Activated T-helper 1 cell treated with anti-CD3 and anti-CD28 coated beads, Interleukin-2, amount 50 U/mL, for 16 hours (primary cell): ENCODE measurements at places on chromosomes 4 and X.

GRCh38 chr4:24884902-24885301, 27.9 kb downstream of the CCDC149 start:
- DNase-seq, result no peak

- no peak for DNase-seq
These were observed 33.9 kb downstream of the CPLX1 start for GRCh38 chr4:791898-792625.

DNA sequence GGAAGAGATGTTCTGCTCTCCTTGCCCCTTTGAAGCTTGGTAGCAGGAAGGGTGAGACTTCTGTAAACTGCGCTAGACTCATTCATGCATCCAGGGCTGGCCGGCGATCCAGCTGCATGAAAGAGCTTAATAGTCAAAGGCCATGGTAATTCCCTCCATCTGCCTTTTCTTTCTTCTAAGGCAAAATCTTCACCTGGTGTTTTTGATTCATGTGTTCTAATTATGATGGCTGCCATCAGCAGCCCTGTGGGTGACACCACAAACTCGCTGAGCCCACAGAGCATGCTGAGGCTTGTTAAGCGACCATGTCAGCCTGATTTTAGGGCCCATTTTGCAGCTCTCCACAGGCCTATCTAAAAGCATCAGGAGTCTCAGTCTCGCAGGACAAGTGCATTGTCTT, 450.1 kb upstream of the TENM3 start:
- no peak for DNase-seq

- DNase-seq, result no peak
These were observed 15.3 kb downstream of the DDIT4L start for GRCh38 chr4:100174985-100175383.

DNA sequence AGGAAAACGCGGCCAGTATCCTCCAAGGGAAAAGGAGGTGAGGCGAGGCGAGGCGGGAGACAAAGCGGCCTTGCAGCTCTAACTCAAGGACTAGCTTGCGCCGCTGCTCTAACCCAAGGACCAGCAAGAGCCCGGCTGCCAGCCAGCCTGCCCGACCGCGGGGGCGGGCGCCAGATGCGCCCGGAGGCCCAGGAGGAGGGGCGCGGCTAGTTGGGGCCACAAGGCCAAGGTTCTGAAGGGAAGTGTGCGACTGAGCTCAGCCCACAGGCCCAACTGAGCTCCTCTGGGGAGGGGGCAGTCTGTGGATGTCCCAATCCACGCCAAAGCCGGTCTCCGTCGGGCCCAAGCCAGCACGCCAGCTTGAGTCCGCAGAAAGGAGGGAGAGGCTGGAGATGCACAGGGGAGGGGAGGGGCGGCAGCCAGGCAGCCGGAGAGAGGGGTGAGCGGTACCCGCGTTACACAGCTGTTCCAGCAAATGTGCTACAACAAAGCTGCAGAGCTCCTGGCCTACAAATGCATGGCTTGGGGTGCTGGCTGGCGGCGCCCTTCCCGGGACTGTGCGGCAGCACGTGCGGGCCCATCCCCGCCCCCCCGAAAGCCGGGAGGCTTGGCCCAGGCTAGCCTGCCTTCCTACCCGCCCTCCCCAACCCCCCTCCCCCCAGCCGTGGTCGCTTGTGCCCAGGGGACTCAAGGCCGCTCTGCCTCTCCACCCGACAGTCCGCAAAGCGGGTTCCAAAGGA, 637 bp downstream of the AMER1 start:
- DNase-seq, result peak; percentile 3

DNA sequence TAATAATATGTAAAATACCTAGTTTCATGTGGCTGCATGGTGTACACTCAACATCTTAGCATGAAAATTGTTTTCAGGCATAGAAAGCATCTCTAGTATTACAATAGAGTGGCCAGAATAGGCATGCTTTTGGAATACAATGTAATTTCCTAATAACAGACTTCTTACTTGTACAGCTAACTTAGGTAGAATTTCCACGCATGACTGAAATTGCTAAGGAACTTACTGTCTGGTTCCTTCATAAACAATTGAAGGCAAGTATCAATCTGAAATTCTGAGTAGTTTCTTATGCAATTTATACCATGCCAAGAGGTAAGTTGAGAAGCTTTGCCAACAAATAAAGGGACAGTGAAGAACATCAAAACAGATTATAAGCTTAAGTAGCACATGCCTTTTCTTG, 26.7 kb downstream of the SULT1E1 start:
- no peak for DNase-seq

GRCh38 chrX:53184836-53185235, 40.2 kb downstream of the KDM5C start:
- DNase-seq, result no peak

- no peak for DNase-seq
These were observed 502.5 kb downstream of the TECRL start for GRCh38 chr4:63906660-63907183.

GRCh38 chr4:40134206-40134917, 62.5 kb upstream of the RHOH start:
- DNase-seq, result no peak

DNA sequence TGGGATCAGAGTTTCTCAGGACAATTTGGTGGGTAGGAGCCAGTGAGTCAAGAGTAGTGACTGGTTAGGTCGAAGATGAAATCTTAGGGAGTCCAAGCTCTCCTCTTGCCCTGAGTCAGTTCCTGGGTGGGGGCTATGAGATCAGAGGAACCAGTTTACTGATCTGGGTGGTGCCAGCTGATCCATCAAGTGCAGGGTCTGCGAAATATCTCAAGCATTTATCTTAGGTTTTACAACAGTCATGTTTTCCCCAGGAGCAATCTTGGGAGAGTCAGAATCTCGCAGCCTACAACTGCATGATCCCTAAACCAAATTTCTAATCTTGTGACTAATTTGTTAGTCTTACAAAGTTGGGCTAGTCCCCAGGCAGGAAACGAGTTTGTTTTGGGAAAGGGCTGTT, 1833.2 kb upstream of the PCDH7 start:
- DNase-seq, result no peak

DNA sequence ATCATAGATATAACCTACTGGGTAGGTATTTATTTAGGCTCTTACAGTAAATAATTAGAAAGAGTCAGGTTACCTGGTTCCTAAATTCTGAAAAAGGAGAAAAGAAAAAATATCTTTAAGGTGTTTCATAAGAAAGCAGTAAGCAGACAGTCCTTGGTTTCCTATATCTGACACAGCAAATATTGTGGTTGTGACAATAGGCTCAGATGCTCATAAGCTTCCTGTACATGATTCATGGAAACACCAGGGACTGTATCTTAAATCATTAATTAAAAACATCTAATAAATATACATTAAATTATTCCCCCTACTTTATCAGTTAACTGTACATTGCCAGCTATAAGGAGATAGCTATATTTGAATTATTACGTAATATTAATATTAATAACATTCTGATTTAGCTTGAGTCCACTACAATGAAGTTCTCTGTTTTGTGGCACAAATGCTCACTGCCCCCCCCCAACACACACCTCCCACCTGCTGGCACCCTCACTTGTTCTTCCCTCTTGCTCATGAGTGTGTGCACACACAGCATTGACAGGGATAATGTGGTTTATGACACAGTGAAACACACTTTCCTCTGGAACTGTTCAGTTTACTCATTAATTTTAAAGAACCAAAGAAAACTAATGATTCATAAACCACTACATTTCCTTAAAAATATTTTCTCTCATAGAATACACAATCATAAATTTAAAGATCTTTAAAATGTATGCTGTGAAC, 187.4 kb downstream of the NR3C2 start:
- DNase-seq, result no peak

DNA sequence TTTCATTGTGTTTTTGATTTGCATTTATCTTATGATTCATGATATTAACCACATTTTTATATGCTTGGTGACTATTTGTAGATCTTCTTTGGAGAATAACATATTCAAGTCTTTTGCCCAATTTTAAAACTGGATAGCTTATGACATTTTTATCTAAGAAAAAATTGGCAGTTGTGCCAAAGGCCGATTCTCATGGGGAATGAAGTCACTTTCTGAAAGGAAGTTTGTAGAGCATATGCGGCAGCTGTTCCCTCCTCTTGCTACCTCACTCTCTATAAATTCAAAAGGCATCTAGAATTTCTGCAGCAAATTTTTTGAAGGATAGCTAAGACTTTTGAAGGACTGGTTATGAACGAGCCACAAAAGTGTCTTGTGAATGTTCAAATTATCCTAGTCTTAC, 2353.5 kb downstream of the ARAP2 start:
- DNase-seq, result no peak

DNA sequence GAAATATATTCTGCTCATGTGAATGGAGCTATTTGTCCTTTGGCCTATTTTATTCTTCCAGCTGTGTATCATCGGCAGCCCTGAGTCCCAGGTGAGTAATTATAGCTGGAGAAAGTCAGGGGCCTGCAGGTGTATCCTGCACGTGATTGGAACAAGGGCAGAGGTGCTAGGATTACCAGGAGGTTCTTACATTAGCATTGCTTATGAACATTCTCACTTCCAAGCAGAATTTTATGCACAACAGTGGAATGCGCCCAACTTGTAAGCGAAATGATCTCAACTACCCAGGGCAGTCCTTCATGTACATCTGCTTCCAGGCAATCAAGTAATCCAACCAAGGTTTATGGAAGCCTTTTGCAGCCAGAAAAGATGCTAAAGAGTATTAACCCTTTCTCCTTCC, 68.9 kb upstream of the NRK start:
- DNase-seq, result no peak

GRCh38 chr4:151729731-151730559, 30.9 kb downstream of the GATB start:
- DNase-seq, result no peak

DNA sequence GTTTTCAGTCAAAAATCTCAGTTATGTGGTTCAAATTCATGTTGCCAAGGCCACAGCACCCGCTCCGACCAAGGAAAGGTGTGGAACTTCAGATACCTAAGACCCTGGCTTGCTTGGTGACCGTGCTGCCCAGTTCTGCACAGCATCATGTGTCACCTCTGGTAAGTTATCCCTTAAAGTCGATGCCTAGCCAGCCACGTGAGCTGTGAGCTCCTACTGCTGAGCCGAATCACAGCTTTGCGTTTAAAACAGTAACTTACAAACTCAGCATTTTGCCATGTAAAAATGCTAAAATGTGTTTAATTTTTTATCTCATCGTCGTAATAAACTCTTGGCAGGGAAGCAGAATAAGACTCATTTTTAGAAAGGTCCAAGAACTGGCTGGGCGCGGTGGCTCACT, 5.3 kb downstream of the TMEM271 start:
- no peak for DNase-seq

GRCh38 chr4:41287852-41288251, 31.1 kb downstream of the UCHL1 start:
- DNase-seq, result no peak

DNA sequence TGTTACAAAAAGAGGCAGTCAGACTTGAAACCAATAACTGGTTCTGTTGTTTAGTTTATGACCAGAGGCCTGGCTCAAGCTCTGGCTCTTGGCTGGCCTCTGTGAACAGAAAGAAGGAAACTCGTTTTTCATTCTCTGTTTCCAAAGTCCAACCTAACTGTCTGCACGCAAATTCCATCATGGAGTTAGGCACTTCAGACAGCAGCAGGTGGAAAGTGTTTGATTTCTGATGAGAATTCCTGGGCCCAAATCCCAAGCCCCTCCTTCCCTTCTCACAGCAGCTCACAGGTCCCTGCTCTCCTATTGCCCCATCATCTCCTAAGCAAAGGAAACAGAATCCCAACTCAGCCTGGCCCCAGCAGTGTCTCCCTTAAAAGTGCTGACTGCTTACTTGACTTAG, 42.8 kb upstream of the FGF16 start:
- DNase-seq, result no peak

DNA sequence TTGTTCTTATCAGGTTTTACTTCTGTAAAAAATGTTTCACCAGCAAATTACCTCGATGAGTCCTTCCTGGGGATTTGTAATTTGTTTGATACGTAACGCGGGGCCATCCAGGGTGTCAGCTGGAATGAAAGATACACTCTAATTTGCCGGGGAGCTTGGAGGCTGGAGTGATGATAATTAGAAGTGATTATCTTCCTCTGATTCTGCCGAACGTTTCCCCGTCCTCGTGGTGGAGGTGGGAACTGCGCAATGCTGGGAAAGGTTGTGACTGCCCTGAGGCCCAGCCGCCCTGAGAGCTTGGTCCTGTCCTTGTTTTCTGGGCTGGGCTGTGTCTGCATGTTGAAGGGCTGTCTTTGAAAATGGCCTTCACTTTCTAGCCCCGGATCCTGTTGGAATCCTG, 48.0 kb downstream of the SORCS2 start:
- DNase-seq, result no peak

DNA sequence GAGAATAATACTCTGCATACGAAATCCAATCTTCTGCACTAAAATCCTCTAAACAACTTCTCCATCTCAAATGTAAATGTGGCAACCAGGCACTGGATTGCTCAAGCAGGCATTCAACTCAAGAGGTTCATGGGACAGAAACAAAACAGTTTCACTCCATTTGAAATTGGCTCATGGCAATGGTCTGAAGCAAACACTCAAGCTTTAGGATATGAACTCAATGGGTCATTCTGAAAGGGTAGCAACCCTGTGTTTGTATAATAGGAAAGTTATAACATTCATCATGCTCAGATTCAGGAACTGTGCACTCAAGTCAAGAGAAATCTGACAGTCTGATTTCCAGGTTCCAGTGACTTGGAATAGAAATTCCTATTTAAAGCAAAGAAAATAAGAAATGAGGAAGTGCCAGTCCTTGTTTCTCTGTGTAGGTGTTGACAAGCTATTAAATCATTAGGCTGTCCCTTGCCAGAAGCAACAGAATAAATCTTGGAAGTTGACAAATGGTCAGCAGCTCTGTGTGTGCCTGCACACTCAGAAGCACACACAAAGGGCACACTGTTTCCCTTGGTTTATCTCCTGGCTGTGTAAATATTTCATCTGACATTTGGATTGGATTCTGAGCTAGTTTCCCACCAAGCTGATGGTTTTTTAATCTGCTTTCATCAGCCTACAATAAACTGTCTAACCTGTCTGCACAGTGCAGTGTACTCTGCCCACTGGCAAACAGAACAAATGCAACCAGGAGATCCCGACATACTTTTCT, 75.9 kb upstream of the CITED1 start:
- DNase-seq, result no peak
